Neural progenitor cell (in vitro differentiated cells): ENCODE measurements at places on chromosomes 12 and 14. TPM values are rescaled to one million over a fixed set of nuclear protein-coding genes. Genes with fewer than 3 reads are reported as not detected.
A peak's percentile ranks its signal among the peaks of the same experiment; 100 is the strongest.

DNA sequence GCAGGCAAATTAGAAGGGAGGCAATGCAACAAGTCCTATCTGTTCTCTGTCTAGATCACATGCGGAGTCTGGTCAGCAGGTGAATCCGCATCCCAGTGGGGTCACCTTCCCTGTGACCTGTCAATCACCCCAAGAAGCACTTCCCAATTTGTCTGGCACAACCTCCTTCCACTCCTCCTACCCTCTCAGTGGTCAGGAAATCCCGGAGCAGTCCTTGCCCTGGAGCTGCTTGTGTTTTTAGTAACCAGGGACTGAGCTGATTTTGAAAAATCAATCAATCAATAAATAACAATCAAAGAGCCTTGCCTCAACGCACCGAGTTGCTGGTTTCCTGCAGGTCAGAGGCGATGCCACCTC is 572 bp upstream of the ACSS3 start:
- no peaks in the 10 kb centered on the region for H3K36me3 ChIP-seq
- H3K27me3 ChIP-seq = no peaks in the 10 kb centered on the region
- H3K27ac ChIP-seq = no peak overlapping the region
- H3K4me1 ChIP-seq = peaks cover 28% of the 10 kb centered on the region

DNA sequence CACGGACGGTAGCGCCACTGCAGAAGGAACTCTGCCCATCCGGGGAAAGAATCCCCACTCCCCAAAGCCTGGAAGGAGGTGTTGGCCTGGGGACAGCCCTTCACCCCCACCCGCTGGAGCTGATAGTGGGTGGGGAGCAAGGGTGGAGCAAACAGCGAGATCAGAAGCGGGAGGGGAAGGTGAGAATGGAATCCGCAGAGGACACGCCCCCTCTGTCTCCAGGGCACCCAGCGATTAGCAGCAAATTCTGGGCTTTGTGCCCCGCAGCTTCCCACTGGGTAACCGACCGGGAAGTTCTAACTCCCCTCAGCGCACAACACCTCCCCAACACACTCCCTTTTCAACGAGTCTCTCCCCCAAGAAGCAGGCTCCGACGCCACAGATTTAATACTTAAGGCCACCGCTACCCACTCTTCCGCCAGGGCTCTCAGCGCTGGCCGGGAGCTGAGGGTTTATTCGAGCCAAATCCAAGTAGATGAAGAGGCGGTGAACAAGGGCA is 1.4 kb downstream of the SLC25A29 start:
- peak overlapping the region; percentile 76 for H3K27ac ChIP-seq
- peak; percentile 80 for DNase-seq
- no peaks in the 10 kb centered on the region for H3K36me3 ChIP-seq

GRCh38 chr14:94307410-94307992 is 14.4 kb upstream of the SERPINA10 start:
- DNase-seq = peak; percentile 20
- H3K4me1 ChIP-seq = peaks cover 3% of the 10 kb centered on the region
- no peak overlapping the region for H3K4me3 ChIP-seq
- no peaks in the 10 kb centered on the region for H3K27me3 ChIP-seq

DNA sequence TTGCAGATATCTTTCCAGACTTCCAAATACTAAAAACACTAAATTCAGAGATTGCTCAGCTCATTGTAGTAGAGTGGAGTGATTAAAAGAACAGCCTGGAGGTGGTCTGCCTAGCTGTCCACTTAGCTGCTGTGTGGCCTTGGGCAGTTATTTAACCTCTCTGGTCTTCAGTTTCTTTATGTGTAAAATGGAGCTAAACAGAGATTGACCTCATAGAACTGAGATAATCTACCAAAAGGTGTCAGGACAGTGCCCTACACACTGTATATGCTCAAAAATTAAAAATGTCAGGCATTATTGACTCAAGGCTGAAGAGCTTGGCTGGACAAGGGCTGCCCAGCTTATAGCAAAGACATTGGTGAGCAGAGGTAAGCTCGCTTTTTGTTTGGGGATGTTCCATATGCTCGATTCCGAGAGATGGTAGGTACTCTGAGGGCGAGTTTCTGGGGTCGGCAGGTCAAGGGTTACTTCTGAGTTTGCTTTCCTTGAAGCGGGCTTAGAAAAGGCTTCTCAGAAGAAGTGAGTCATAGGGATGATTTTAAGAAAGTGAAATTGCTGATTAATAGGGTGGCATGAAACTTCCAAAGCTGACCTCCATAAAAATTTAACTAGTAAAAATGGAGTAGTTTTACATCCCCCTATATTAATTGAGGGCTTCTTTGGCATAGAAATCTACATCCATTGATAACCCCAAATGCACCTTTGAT is 107.5 kb downstream of the GPATCH2L start:
- no peak for DNase-seq
- no peaks in the 10 kb centered on the region for H3K27me3 ChIP-seq
- no peak overlapping the region for H3K4me3 ChIP-seq
- H3K4me1 ChIP-seq = peaks cover 31% of the 10 kb centered on the region

DNA sequence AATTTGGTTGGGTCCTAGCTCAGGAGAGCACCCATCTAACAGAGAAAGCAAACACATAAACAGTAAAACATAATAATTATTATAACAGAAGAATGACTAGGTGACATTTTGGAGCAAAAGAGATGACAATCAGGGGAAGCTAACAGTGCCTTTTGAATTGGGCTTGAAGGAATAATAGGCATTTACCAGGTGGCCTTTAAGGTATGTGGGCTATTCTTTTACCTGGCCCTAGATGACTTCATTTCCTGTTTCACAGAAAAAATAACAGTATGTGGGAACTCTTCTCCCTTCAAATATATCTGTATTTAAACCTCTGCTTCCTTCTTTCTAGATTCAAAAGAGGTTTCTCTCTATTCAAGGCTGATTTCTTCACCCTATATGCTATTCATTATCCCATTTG is 3.8 kb downstream of the IRAK4 start:
- no peak for DNase-seq
- no peak overlapping the region for H3K4me3 ChIP-seq
- no peaks in the 10 kb centered on the region for H3K36me3 ChIP-seq

DNA sequence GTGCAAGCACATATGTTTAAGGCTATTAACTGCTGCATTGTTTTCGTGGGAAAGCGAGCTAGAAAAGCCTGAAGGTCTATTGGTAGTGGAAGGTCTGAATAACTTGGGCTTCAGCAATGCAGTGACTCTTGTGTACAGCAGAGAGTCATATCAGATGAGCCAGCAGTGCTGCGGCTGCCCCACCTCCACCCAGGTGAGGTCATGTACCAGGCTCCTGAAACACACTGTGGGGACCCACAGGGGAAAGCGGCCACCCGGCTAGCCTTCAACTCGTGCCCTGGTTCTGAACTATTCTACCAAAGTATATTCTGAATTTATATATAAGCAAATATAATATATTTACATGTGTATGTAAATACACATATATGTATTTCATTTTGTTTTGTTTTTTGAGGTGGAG is 12.7 kb upstream of the RAN start:
- no peaks in the 10 kb centered on the region for H3K27me3 ChIP-seq
- no peak overlapping the region for H3K27ac ChIP-seq
- no peak for DNase-seq
- no peak overlapping the region for H3K4me3 ChIP-seq
- no peaks in the 10 kb centered on the region for H3K36me3 ChIP-seq

DNA sequence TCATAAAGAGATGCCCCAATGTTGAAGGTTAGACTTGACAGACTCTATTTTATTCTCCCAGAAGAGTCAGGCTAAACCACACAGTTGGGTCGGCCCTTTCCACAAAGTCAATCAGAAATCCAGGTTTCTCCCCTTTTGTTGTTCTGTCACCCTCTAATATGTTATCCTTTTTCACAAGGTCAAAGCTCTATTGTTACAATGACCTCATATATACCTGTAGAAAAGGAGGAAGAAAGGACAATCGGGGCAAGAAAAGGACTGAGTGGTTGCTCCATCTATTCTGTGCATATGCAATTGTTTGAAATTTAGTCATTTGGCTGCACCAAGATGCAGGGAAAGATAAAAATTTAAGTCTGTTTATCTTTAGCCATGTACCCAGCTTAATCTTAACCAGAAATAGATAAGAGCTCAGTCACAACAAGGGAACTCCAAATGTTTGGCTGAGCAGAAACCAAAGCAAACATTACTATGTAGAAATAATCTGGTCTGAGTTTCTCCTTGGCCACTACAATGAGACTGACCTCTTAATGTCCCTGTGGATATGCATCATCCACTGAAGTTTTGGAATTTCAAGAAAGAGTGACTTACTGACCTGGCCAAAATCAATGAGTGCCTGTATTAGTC is 503.7 kb downstream of the GALC start:
- no peak overlapping the region for H3K4me3 ChIP-seq
- H3K27me3 ChIP-seq = no peaks in the 10 kb centered on the region
- H3K27ac ChIP-seq = no peak overlapping the region
- H3K4me1 ChIP-seq = no peaks in the 10 kb centered on the region

GRCh38 chr14:56099081-56099797 is 19.0 kb upstream of the PELI2 start:
- no peaks in the 10 kb centered on the region for H3K36me3 ChIP-seq
- no peaks in the 10 kb centered on the region for H3K4me1 ChIP-seq
- no peak overlapping the region for H3K4me3 ChIP-seq
- no peaks in the 10 kb centered on the region for H3K27me3 ChIP-seq

GRCh38 chr12:26808766-26809476 is 24.1 kb downstream of the ITPR2 start:
- no peak for DNase-seq
- no peak overlapping the region for H3K4me3 ChIP-seq
- no peaks in the 10 kb centered on the region for H3K27me3 ChIP-seq
- H3K36me3 ChIP-seq = no peaks in the 10 kb centered on the region
- no peak overlapping the region for H3K27ac ChIP-seq
- H3K4me1 ChIP-seq = no peaks in the 10 kb centered on the region

DNA sequence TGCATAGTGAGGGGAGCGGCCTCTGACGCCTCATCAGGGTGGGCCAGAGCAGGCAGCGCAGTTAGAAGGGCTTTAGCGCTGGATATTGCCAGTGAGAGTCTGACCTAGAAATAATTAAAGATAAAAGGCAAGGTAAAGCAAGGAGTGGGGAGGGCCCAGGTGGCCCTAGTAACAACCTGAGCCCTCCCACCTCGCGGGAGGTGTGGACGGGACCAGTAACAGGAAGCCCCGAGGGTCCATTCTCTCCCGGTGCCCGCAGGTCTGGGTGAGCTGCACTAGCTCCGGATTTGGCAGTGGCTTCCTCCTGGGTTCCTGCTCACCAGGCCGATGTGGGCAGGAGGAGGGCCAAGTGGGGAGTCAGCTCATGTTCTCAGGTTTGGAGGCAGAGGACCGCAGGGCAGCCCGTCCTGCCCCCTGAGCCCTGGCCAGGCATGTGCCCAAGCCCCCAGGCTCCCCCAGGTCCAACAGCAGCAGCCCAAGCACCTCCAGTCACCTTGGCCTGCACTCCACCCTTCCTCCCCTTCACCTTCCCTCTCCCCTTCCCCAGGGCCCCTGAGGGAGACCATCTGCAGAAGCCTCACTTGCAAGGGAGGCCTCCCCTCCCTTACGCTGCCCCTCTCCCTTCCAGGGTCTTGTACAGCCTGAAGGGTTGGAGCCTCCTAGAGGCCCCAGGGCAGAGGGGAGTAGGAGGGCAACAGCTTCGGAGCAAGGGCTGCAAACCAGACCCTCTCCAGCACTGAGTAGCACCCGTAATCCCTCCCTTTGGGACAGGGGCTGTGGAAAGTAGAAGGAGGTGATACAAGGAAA is 144.3 kb upstream of the FKBP4 start:
- H3K4me1 ChIP-seq = no peaks in the 10 kb centered on the region
- H3K27me3 ChIP-seq = no peaks in the 10 kb centered on the region
- no peak overlapping the region for H3K27ac ChIP-seq
- H3K36me3 ChIP-seq = no peaks in the 10 kb centered on the region

DNA sequence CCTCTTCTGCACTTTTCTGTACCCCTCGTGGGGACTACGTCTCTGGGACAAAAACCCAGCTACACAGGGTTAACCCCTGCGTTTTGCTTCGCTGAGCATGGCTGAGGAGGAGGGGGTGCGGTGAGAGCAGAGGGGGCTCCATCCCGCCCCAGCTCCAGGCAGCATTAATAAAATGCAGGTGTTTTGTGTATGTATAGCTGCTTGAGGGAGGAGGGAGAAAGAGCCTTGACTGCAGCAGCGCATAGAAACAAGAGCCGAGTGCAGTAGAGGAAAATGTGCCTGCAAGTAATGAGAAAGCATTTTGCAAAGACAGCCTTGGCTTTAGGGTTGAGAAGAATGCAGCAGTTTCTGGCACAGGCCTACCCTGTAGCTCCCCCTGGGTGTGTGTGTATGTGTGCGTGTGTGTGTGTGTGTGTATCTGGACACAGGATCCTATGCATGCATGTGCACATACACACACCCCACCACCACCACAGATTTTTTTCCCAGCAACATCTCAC is 103.9 kb downstream of the ZFP36L1 start:
- peaks cover 47% of the 10 kb centered on the region for H3K4me1 ChIP-seq
- DNase-seq = peak; percentile 40
- no peak overlapping the region for H3K4me3 ChIP-seq
- H3K27ac ChIP-seq = no peak overlapping the region
- H3K27me3 ChIP-seq = no peaks in the 10 kb centered on the region
- H3K36me3 ChIP-seq = no peaks in the 10 kb centered on the region

DNA sequence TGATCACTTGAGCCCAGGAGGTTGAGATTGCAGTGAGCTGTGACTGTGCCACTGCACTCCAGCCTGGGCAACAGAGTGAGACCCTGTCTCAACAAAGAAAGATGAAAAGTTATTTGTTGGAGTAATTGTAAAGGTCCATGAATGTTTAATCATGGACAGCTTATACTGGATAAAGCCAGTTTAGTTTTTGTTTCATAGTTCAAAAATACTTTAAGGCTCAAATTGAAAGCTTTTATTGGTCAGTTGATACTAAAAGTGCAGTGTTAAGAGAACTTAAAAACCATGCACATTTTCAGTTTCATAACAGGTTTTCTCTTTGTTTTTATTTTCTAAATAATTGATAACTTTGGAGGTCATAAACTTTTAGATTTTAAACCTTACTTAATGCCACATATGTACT is 108.4 kb downstream of the MON2 start:
- no peak for DNase-seq
- H3K36me3 ChIP-seq = peaks cover 15% of the 10 kb centered on the region
- H3K27me3 ChIP-seq = no peaks in the 10 kb centered on the region
- no peak overlapping the region for H3K27ac ChIP-seq
- H3K4me3 ChIP-seq = no peak overlapping the region

GRCh38 chr12:13090054-13090453 is 13.4 kb downstream of the GSG1 start:
- no peaks in the 10 kb centered on the region for H3K27me3 ChIP-seq
- H3K27ac ChIP-seq = no peak overlapping the region
- H3K4me1 ChIP-seq = peaks cover 9% of the 10 kb centered on the region

DNA sequence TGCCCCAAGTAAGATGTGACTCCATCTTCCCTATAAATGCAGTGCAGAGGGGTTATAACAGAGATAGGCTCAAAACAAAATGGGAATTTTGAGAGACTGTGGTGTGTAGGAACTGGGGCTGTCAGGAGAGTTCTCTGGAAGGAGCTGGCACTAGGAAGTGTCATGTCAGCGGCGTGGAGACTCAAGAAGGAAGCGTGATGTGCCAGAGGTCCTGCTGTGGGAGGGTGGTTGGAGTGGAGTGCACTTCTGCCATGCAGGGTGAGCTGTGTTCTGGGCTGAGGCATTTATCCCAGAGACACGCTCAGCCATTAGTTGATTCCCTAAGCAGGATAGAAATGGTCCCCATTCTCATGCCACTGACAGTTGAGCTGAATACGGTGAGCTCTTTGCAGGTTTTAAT is 19.0 kb downstream of the GLT1D1 start:
- H3K4me1 ChIP-seq = peaks cover 16% of the 10 kb centered on the region
- no peak for DNase-seq
- H3K36me3 ChIP-seq = no peaks in the 10 kb centered on the region
- H3K4me3 ChIP-seq = no peak overlapping the region

AP1G2 gene
- total RNA-seq = 65.4 and 126 TPM in 2 replicates

EID3 gene
- 4.3 and 8.0 TPM in 2 replicates for total RNA-seq

CCDC177 gene
- 8.6 and 19.7 TPM in 2 replicates for total RNA-seq

WSCD2 gene
- total RNA-seq = 3.0 and 6.6 TPM in 2 replicates

RAB15 gene
- 12.2 and 19.0 TPM in 2 replicates for total RNA-seq
